ENCODE measurements at places on chromosomes 7 and 10. TPM values are rescaled to one million over a fixed set of nuclear protein-coding genes. Genes with fewer than 3 reads are reported as not detected.

DNA sequence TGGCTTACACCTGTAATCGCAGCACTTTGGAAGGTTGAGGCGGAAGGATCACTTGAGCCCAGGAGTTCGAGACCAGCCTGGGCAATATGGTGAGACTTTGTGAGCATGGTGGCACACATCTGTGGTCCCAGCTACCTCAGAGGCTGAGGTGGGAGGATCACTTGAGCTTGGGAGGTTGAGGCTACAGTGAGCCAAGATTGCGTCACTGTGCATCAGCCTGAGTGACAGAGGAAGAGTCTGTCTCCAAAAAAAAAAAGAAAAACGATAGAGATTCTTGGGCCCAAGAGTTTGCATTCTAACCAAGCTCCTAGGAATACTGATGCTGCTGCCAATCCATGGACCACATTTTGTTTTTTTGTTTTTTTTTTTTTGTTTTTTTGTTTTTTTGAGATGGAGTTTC, 12.1 kb downstream of the MYOZ1 start:
- DNase-seq, result no peak

- DNase-seq, result no peak
These were observed 48.4 kb upstream of the TRIM8 start for GRCh38 chr10:102595897-102596296.

- DNase-seq, result no peak
These were observed 28.3 kb downstream of the PAX2 start for GRCh38 chr10:100773646-100774045.

DNA sequence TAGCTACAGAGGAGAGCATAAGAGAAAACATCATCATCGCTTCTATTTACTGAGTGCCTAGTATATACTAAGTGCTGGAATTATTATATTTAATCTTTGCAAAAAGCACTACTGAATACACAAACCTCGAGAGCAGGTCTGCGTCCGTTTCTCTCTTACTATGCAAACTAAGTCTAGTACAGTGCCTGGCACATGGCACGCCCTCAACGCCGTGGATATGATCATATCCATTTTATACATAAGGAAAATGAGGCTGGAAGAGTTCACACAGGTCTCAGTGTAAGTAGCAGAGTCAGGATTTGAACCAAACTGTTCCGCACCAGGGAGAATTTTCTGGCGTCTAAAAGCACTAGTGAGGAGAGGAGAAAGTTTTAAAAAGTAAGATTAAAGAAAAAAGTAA, 17.6 kb downstream of the MXI1 start:
- DNase-seq, result no peak

Gene KLF6
- total RNA-seq, result 88.1 TPM

Gene C10orf90
- total RNA-seq, result not detected

Gene MMD2
- not detected for total RNA-seq

Data from epithelial cell of proximal tubule (primary cell).